ENCODE measurements at places on chromosomes 16 and 17. TPM values are rescaled to one million over a fixed set of nuclear protein-coding genes. Genes with fewer than 3 reads are reported as not detected.

DNA sequence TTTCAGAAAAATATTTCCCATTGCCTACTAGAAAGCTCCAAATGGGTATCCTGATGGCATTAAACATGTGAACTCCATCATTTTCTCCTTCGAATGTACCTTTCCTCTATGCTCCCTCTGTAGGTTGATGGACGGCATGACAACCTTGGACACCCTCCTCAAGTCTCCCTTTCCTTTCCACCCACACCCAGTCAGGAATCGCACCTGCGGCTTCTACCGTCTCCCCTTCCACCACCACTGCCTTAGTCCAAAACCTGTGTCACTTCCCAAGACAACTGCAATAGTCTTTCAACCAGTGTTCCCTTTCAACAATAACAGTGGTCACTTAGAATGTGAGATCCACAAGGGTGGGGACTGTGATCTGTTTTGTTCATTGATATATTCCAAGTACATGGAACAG is 233.1 kb upstream of the AXIN2 start:
- no peak for DNase-seq
- no peak overlapping the region for H3K27ac ChIP-seq
- no peaks in the 10 kb centered on the region for H3K4me1 ChIP-seq
- no peaks in the 10 kb centered on the region for H3K36me3 ChIP-seq
- no peaks in the 10 kb centered on the region for H3K27me3 ChIP-seq

- no peak overlapping the region for H3K27ac ChIP-seq
- no peak overlapping the region for H3K4me3 ChIP-seq
- no peaks in the 10 kb centered on the region for H3K4me1 ChIP-seq
- no peaks in the 10 kb centered on the region for H3K36me3 ChIP-seq
- H3K27me3 ChIP-seq: no peaks in the 10 kb centered on the region
- no peak for DNase-seq
Measured at GRCh38 chr16:78543023-78543422, 443.6 kb downstream of the WWOX start.

Gene CDH11
- polyA plus RNA-seq: not detected

- DNase-seq: no peak
- no peak overlapping the region for H3K27ac ChIP-seq
- no peaks in the 10 kb centered on the region for H3K36me3 ChIP-seq
- no peaks in the 10 kb centered on the region for H3K27me3 ChIP-seq
Measured at GRCh38 chr17:63455417-63455816, 9.3 kb upstream of the CYB561 start.

GRCh38 chr16:17391715-17392114 is 79.0 kb downstream of the XYLT1 start:
- DNase-seq: no peak
- no peak overlapping the region for H3K27ac ChIP-seq
- no peak overlapping the region for H3K4me3 ChIP-seq

Gene BAHCC1
- 1.3 TPM for polyA plus RNA-seq

- DNase-seq: no peak
- H3K4me3 ChIP-seq: no peak overlapping the region
- H3K36me3 ChIP-seq: no peaks in the 10 kb centered on the region
- H3K27me3 ChIP-seq: no peaks in the 10 kb centered on the region
- H3K4me1 ChIP-seq: no peaks in the 10 kb centered on the region
Measured at GRCh38 chr16:61366006-61366405, 670.2 kb downstream of the CDH8 start.

- no peak overlapping the region for H3K27ac ChIP-seq
- H3K36me3 ChIP-seq: no peaks in the 10 kb centered on the region
- no peaks in the 10 kb centered on the region for H3K4me1 ChIP-seq
- H3K4me3 ChIP-seq: no peak overlapping the region
Measured at GRCh38 chr17:77098884-77099545, 41.8 kb upstream of the SEC14L1 start.

Gene YBX2
- polyA plus RNA-seq: 0.15 TPM

- H3K4me3 ChIP-seq: peak overlapping the region; percentile 31
- peak; percentile 80 for DNase-seq
- H3K27me3 ChIP-seq: no peaks in the 10 kb centered on the region
- peak overlapping the region; percentile 63 for H3K27ac ChIP-seq
Measured at GRCh38 chr17:47949197-47949759, 7.9 kb downstream of the PNPO start.

Gene FBXO39
- polyA plus RNA-seq: 0.12 TPM

Gene KRTAP9-4
- not detected for polyA plus RNA-seq

GRCh38 chr16:58415003-58415402 is 22.7 kb downstream of the GINS3 start:
- H3K4me3 ChIP-seq: no peak overlapping the region
- H3K27me3 ChIP-seq: no peaks in the 10 kb centered on the region
- no peak overlapping the region for H3K27ac ChIP-seq
- no peak for DNase-seq

- H3K27me3 ChIP-seq: no peaks in the 10 kb centered on the region
- peak; percentile 88 for DNase-seq
- H3K36me3 ChIP-seq: peaks cover 11% of the 10 kb centered on the region
- peak overlapping the region; percentile 78 for H3K4me3 ChIP-seq
Measured at GRCh38 chr17:1486802-1487695, 5.4 kb downstream of the MYO1C start.

Gene ALDOA
- 343 TPM for polyA plus RNA-seq

Gene C16orf46
- polyA plus RNA-seq: 0.13 TPM

GRCh38 chr17:57808882-57809281 is 41.0 kb downstream of the MRPS23 start:
- no peak for DNase-seq
- H3K4me3 ChIP-seq: no peak overlapping the region
- no peak overlapping the region for H3K27ac ChIP-seq
- no peaks in the 10 kb centered on the region for H3K36me3 ChIP-seq

Gene OR2C1
- polyA plus RNA-seq: 0.52 TPM

DNA sequence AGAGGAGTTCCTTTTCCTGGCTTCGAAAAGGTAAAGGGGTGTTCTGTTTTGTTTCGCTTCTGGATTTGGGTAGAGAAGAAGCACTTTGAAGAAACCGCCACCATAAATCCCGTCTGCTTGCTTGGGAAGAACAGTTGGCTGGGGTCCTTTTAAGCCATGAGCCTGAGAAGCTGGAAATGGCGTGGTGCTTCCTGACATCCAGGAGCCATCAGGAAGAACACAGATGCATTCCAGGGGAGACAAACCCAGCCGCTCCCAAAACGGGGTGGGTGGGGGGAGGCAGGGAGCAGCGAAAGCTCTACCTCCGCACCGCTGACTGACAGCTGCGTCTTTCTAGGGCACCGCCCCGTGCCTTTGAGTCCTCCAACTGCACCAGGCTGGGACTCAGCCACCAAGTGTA is 91.6 kb downstream of the ZDHHC7 start:
- DNase-seq: no peak
- no peaks in the 10 kb centered on the region for H3K4me1 ChIP-seq
- H3K4me3 ChIP-seq: no peak overlapping the region
- H3K27me3 ChIP-seq: no peaks in the 10 kb centered on the region
- H3K27ac ChIP-seq: no peak overlapping the region

DNA sequence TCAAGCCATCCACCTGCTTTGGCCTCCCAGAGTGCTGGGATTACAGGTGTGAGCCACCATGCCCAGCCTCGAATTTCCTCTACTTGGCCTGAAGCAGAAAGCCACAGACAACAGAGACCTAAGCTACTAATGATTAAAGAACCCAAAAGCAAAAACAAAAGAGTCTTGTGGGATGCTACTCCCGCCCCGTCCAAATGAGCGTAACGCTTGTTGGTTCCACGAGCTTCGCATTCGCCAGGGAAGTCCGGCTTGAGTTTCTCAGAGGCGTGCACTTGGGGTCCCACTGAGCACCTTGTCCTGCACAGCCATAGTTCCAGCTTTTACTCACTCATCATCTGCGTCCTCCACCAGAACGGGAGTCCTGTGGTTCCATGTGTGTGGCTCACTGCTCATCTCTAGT is 16.0 kb downstream of the CEP295NL start:
- H3K27me3 ChIP-seq: no peaks in the 10 kb centered on the region
- no peak for DNase-seq
- no peak overlapping the region for H3K4me3 ChIP-seq

GRCh38 chr17:58310511-58311428 is 17.8 kb downstream of the TSPOAP1 start:
- no peaks in the 10 kb centered on the region for H3K27me3 ChIP-seq
- no peak overlapping the region for H3K4me3 ChIP-seq
- no peak overlapping the region for H3K27ac ChIP-seq
- DNase-seq: peak; percentile 6
- H3K4me1 ChIP-seq: no peaks in the 10 kb centered on the region

Gene FCSK
- 27.0 TPM for polyA plus RNA-seq

- peaks cover 58% of the 10 kb centered on the region for H3K36me3 ChIP-seq
- no peak for DNase-seq
- no peaks in the 10 kb centered on the region for H3K27me3 ChIP-seq
- no peak overlapping the region for H3K4me3 ChIP-seq
Measured at GRCh38 chr16:50797456-50797855, 55.6 kb downstream of the CYLD start.

DNA sequence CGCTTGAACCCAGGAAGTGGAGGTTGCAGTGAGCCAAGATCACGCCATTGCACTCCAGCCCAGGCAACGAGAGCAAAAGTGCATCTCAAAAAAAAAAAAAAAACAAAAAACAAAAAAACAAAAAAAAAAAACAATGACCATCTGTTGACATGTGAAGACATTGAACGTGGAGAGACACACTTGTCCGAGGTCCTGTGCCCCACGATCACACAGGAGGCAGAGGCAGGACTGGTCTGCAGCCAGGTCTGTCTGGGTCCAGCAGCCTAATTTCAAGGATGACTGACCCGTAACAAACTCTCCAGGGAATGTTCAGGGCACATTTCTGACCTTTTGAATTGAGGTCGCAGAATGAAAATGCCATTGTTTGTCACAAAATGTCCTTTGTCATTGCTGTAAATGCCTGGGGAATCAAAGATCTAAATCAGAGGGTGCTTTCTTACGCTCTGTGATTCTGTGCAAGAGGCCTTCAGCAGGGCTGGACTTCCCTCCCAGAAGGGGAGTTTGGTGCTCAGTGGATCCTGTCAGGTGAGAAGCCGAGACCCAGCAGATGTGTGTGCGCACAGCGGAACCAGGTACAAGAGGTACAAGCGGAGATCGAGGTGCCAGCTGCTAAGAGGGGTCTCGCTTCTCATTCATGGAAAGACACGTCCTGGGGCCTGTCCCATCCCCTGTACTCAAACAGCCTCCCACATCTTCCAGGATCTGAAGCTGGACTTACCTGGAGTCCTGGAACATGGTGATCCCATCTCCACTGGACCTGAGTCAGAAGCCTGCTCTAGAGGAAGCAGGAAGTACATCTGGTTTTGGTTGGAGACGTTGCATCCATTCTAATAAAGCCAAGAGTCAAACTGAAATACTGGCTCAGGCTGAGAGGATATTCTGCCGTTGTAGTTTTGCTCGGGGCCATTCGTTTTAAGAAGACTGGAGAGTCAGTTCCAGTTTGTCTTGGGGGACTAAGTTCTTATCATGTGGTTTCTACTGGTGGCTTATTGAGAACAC is 95.8 kb downstream of the IRF8 start:
- peaks cover 93% of the 10 kb centered on the region for H3K4me1 ChIP-seq
- DNase-seq: peak; percentile 69
- peak overlapping the region; percentile 75 for H3K27ac ChIP-seq
- no peaks in the 10 kb centered on the region for H3K27me3 ChIP-seq

GRCh38 chr16:86231321-86231995 is 278.9 kb upstream of the FOXF1 start:
- no peaks in the 10 kb centered on the region for H3K4me1 ChIP-seq
- DNase-seq: no peak
- H3K27ac ChIP-seq: no peak overlapping the region
- no peaks in the 10 kb centered on the region for H3K36me3 ChIP-seq
- no peak overlapping the region for H3K4me3 ChIP-seq

Gene MRM1
- 6.7 TPM for polyA plus RNA-seq

Gene DRC7
- polyA plus RNA-seq: 0.12 TPM

Gene PRSS33
- not detected for polyA plus RNA-seq

GRCh38 chr16:30399435-30400186 is 4.4 kb downstream of the ZNF48 start:
- H3K36me3 ChIP-seq: no peaks in the 10 kb centered on the region
- peaks cover 16% of the 10 kb centered on the region for H3K4me1 ChIP-seq
- no peak overlapping the region for H3K27ac ChIP-seq
- H3K27me3 ChIP-seq: no peaks in the 10 kb centered on the region
- DNase-seq: peak; percentile 12

Gene CACNG3
- not detected for polyA plus RNA-seq

GRCh38 chr16:56911771-56912571 is 20.0 kb upstream of the HERPUD1 start:
- H3K27me3 ChIP-seq: no peaks in the 10 kb centered on the region
- no peak overlapping the region for H3K4me3 ChIP-seq
- H3K36me3 ChIP-seq: no peaks in the 10 kb centered on the region
- peak; percentile 87 for DNase-seq
- peak overlapping the region; percentile 97 for H3K27ac ChIP-seq

- no peaks in the 10 kb centered on the region for H3K4me1 ChIP-seq
- H3K36me3 ChIP-seq: no peaks in the 10 kb centered on the region
- no peak overlapping the region for H3K4me3 ChIP-seq
- H3K27me3 ChIP-seq: no peaks in the 10 kb centered on the region
Measured at GRCh38 chr16:63581570-63581969, 1540.3 kb downstream of the CDH11 start.

Gene TBC1D3K
- polyA plus RNA-seq: not detected

GRCh38 chr17:40443196-40443987 is at the start of gene IGFBP4:
TSS of gene IGFBP4 (plus strand) at chr17:40443450. CDS start at chr17:40443736, 286 bp downstream.
- H3K27ac ChIP-seq: peak within 1 kb of the TSS; percentile 62
- peak; percentile 83 for DNase-seq

DNA sequence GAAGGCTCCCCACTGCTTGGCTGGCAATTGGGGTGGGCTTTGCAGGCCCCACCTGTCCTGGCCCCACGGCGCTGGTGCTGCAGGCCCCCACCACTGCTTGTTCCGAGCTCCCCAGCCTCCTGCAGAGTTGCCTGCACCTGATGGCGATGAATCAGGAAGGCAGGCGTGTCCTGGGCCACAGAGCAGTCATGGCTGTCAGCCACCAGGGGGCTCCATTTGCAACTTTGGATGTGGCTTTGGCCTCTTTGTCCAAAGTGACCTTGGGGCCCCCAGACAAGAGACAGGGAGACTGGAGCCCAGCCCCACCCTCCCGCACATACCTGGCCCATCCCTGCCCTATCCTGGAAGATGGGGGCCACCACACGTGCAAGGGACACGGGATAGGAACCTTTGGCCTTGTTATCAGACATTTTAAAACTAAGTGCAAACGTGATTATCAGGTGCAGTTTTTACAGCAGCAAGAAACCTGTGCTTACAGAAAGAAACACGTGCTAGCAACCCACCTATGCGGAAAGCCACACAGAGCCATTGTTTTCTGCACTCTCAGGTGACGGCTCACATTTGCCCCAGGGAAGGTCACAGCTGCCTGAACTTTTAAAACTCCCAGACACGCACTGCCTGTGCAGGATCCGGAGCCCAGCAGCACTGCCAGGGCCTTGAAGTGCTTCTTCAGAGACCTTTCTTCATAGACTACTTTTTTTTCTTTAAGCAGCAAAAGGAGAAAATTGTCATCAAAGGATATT is at the start of gene DNASE1:
Gene DNASE1, plus strand, starts transcription at position 443 of the 743 bp plus-strand sequence. CDS start 683 bp downstream, outside the sequence.
- H3K4me1 ChIP-seq: no peaks in the 10 kb centered on the region
- H3K4me3 ChIP-seq: no peak within 1 kb of the TSS
- peaks cover 55% of the 10 kb centered on the region for H3K36me3 ChIP-seq
- H3K27me3 ChIP-seq: no peaks in the 10 kb centered on the region
- DNase-seq: peak; percentile 69

Gene MPP2
- polyA plus RNA-seq: 0.15 TPM

GRCh38 chr17:7479213-7480088 is at the start of gene ZBTB4:
TSS of gene ZBTB4 (minus strand) at chr17:7479631. CDS start at chr17:7466801, 12,830 bp downstream.
- H3K27ac ChIP-seq: peak within 1 kb of the TSS; percentile 75
- peaks cover 53% of the 10 kb centered on the region for H3K4me1 ChIP-seq
- peak within 1 kb of the TSS; percentile 88 for H3K4me3 ChIP-seq
- peak; percentile 82 for DNase-seq
- H3K36me3 ChIP-seq: no peaks in the 10 kb centered on the region
- H3K27me3 ChIP-seq: no peaks in the 10 kb centered on the region

GRCh38 chr17:52212851-52213250 is 54.3 kb upstream of the CA10 start:
- H3K4me3 ChIP-seq: no peak overlapping the region
- no peak overlapping the region for H3K27ac ChIP-seq
- DNase-seq: no peak
- no peaks in the 10 kb centered on the region for H3K4me1 ChIP-seq

Gene MEFV
- 0.24 TPM for polyA plus RNA-seq

All from B cell (primary cell).